ENCODE measurements at places on chromosomes 2 and 18.
A peak's percentile ranks its signal among the peaks of the same experiment; 100 is the strongest.

DNA sequence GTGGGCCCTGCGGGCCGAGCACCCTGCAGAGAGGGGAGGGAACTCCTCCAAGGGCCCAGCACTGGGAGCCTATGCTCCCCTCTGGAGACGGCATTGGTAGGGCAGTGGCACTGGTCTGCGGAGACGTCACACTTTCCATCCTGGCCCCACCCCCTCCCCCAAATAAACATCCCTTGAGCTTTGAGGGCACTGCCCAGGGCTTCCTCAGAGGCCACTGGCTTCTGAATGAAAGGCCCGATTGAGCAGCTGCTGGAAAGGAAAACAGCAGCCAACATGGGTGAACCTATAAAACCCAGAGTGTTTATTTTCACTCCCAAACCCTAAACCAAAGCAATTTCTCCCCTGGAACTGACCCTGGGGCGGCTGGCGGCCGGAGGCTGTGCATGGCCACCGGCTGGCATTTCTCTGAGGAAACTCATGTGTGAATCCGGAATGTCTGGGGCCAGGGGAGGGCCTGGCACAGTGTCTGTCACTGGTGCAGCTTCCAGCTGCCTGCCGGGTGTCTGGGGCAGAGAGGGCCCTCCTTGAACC lies 138.9 kb downstream of the DYSF start:
- DNase-seq = no peak

- DNase-seq = no peak
Measured at GRCh38 chr2:232076272-232076671, 114.8 kb downstream of the DIS3L2 start.

- no peak for DNase-seq
Measured at GRCh38 chr18:7927119-7927518, 360.0 kb downstream of the PTPRM start.

- no peak for DNase-seq
Measured at GRCh38 chr18:70416496-70416895, 127.7 kb downstream of the SOCS6 start.

DNA sequence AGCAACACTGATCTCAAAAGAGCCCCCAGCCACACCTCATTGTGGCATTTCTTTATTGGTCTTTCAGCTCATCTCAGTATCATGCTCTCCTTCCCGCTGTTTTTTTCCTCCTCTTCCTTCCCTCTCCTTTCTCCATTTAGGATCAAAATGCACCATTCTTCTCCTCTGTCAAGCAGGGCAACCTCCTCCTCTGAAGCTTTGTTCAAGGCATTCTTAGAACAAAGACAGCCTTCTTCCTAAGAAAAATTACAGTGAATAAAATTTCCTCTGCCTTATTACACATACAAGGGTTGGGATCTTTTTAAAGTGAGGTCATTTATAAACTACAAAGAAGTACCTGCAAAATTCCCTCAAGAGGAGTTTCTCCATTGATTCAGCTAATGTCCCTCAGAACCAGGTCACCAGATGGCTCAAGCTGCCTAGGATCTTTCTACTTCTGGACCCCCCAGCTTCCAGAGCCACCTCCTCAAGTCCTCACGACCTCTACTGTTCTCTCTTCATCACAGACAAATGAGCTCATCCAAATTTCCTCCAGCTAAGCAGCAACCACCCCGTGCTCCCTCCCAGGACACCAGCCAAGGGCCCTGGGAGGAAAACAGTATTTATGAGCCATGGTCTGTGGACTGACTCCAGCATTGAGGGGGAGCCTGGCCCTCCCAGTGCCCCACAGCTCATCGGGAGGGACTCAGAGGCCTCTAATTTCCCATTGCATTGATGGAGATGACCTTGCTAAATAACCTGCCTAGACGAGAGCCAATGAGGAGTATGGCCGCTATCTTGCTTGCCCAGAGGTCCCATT lies 18.0 kb downstream of the SFXN5 start:
- DNase-seq = no peak

GRCh38 chr2:80852808-80853139 lies 548.2 kb upstream of the LRRTM1 start:
- DNase-seq = no peak

DNA sequence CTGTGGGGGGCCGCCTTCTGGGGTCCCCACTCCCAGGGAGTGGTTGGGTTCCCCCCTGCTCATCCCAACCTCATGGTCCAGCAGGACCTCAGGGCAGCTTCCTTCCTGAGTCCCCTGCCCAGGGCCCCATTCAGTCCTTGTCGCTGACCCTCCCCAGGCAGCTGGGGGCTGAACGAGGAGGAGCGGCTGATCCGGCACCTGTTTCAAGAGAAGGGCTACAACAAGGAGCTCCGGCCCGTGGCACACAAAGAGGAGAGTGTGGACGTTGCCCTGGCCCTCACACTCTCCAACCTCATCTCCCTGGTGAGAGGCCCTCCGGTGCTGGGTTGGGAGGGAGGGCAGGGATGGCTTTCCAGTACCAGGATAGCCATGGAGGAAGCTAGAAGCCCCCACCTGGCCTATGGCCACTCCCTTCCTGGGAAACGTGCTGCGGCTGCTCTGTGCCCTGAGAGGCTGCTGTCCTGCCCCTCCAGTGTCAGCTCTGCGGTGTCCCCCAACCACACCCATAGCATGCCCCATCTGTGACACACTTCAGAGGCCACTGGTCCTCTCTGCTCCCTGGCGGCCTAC lies 497 bp downstream of the CHRND start:
- no peak for DNase-seq

- no peak for DNase-seq
Measured at GRCh38 chr2:201715459-201715858, 17.0 kb upstream of the MPP4 start.

GRCh38 chr2:120738786-120739437 lies 3.2 kb downstream of the GLI2 start:
- DNase-seq = no peak

DNA sequence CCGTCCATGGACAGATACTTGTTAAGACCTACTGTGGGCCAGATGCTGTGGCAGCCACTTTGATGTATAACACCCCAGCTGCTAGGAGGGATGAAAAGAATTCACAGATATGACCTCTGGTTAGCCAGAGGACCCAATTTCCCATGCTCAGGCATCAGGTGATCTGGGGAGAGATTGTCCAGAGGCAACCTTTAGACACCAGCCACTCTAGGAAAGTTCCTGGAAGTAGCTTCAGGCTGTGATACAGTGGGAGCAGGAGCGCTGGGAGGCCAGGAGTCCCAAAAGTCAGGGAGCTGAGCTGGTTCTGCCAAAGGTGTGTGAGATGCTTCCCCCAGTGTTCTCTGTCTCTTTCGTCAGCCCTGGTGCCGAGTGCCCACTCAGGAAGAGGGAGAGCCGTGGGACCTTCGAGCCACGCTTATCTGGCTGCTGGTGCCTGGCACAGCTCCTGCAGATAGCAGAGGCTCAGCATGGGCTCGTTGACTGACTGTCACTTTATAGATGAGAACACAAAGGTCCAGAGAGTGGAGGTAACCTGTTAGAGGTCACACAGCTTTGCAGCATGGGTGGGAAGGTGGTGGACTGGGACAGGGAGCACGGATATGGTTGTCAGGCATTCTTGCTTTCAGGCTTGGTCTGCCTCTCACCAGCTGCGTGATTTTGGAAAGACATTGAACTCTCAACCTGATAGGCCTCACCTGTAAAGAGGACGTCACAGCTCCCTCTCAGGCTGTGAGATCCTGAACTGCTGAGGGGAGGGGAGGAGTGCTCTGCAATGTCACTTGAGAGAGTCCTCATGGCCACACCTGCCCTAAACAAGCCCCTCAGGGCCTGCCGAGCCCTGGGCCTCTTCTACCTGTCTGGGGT lies 7.8 kb upstream of the RALB start:
- DNase-seq = no peak

DNA sequence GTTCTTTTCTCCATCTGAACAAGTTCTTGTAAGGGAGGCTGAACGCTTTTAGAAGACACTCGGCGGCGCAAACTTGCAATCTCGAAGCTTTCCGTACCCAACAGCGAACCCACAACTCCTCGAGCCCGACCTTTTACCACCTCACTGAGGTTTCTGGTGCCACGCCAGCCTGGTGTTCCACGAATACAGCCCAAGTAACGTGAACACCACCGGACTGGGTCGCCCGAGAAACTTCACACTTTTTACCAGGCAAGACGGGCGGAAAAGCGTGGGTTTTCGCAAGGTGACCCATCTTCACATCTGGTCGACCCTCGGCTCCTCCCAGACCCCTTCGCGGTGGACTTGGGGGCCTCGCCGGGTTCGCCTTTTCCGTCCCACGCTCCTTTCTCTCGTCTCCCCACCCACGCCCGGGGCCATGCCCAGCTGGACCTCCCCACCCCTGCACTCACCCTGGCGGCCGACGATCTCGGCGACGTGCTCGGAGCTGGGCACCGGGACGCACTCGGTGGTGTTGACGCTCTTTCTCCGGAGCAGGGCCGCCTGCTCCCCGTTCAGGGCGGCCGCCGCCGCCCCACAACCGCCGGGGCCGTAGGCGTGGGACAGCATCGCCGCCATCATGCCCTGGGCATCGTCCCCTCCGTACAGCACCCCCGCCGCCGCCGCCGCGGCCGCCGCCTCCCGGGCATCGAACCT lies 1.2 kb downstream of the MEX3C start:
- peak; percentile 34 for DNase-seq

GRCh38 chr2:180374502-180375281 lies 367.6 kb upstream of the CWC22 start:
- no peak for DNase-seq

GRCh38 chr2:186303091-186303490 lies 183.0 kb upstream of the ZC3H15 start:
- no peak for DNase-seq

- no peak for DNase-seq
Measured at GRCh38 chr2:198279026-198279425, 474.6 kb downstream of the PLCL1 start.

DNA sequence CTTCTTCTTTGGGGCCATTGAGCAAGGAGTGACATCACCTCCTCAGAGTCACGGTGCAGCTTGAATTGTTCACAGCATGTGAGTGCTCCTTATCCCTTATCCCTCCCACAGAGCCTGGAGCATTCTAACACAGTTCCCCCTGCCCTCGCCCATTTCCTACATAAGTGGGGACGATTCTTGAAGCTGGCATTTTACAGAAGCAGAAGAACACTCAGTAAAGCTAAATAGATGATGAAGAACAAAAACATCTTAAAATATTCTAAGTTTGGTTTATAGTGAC lies 135.8 kb upstream of the APCDD1 start:
- no peak for DNase-seq

GRCh38 chr2:238690511-238690910 lies 157.4 kb upstream of the TWIST2 start:
- DNase-seq = no peak

GRCh38 chr18:73674125-73674865 lies 473.3 kb downstream of the FBXO15 start:
- DNase-seq = no peak

DNA sequence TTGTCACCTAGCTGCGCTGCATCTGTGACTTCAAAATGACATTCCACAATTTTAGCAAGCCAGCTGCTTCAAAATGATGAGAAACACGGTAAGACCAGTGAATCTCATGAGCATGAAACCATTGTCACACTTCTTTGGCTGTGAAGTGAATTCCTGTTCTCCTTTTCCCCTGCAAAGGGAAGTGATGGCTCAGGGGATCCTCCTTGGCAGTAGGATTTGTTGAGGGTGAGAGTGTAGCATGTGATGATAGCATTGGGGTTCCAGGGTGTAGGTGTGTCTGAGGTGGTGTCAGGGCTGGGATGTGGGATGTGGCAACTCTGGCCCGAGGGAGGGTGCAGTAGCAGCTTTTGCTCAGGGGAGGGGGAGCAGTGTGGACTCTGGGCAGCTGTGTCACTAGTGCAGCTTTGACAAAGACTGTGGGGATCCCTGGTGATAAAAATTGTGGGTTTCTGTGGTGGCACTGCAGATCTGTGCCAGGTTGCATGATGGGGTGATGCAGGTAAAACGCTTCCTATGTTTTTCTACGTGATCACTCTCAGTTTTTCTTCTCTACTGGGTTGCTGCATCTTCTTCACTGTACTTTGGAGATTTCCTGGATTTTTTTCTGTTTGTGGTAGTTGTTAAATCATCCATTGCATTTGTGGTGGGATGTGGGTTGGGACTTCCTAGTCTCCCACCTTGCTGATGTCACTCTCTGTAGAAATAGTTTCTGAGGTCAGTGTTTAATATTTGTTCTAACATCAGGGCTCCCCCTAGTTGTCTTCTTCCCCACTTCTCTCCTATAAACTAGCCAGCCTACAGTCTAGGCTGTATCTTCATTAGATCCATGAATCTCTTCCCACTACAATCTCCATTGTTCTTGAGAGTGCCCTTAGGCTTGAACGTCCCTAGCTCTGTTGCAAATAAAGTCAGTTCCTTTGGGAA lies 107.0 kb downstream of the ACTR3 start:
- DNase-seq = no peak

DNA sequence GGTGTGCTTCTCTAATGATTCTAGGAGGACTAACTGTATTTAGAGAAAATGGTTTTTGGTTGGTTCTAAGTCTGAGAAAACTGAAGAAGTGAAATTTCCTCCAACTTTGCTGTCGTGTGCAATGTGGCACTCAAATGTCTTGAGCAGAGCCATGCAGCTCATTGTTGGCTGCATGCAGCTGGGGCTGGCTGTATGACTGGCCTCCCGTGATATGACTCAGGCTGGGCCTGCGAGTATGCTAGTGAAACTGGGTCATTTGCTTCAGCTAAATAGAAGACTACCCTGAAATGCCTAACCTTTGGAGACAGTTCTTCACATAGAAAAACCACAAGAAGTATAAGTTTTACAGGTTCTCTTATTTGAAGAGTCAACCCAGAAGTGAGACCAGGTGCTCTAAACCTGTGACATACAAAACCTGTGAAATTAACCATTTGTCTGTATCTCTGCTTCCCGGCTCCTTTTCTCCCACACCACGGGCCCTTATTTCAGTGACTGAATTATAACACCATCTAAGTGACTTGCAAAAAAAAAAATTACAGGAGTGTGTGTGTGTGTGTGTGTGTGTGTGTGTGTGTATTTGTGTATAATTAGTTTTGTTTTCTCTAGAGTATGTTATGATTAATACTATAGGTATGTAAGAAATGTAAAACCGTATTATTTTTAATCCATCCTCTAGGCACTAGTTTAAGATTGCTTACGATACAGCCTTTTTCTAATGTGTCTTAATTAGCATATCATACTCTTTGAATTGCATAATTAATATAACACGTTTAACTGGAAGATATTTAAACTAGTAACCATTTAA lies 15.9 kb downstream of the POLI start:
- no peak for DNase-seq

- DNase-seq = no peak
Measured at GRCh38 chr18:43642727-43643330, 365.5 kb upstream of the SYT4 start.
